Stimulated activated CD8-positive, alpha-beta memory T cell treated with anti-CD3 and anti-CD28 coated beads, Interleukin-15, amount 100 ng/mL, for 48 hours (primary cell): ENCODE measurements at places on chromosomes 1 and 21.

GRCh38 chr1:100539836-100540536 lies 2.0 kb downstream of the GPR88 start:
- DNase-seq: peak; percentile 4

GRCh38 chr21:32425628-32426027 lies 13.1 kb downstream of the EVA1C start:
- no peak for DNase-seq

GRCh38 chr1:59309795-59310548 lies 13.1 kb downstream of the FGGY start:
- no peak for DNase-seq

DNA sequence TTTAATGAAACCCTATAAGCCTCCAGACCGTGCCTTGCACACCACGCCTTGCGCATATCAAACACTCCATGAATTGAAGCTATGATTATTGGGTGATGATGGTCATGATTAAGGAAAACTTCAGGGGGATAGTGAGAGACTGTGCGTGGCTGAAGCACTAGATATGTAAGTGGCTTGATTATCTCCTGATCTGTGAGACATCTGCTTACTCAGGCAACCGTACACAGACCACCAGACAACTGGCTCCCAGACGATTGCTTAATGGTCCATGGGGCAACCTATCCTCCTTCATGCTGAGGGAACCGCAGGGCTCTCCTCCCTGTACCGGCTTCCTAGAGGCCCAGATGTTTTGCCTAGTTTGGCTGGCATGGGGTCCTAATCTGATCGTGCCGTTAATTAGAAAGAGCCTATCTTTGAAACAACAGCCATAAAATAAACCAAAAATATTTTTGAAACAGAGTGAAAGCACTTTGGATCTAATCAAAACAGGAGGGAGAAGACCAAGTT lies 51.6 kb downstream of the IRF2BP2 start:
- no peak for DNase-seq

DNA sequence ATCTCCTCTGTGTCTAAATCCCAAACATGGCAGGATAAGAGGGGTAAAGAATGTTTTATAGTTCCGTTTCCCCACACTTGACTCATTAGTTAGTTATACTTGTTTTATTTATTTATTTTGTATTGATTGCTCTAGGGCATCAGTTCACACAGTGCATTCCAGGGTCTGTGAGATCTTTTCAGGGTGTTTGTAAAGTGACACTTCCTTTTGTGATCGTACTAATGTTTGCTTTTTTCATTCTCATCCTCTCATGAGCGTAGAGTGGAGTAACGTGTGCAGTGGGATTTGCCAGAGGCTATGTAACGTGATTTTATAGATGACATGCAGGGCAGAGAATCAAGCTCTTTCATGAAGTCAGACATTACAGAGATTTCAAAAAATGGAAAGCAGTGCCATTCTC lies 103.2 kb downstream of the SCCPDH start:
- no peak for DNase-seq

- DNase-seq: peak; percentile 38
Observed at GRCh38 chr1:9198538-9199361, 35.8 kb upstream of the H6PD start.

GRCh38 chr1:51283979-51284378 lies 46.4 kb downstream of the TTC39A start:
- DNase-seq: no peak

DNA sequence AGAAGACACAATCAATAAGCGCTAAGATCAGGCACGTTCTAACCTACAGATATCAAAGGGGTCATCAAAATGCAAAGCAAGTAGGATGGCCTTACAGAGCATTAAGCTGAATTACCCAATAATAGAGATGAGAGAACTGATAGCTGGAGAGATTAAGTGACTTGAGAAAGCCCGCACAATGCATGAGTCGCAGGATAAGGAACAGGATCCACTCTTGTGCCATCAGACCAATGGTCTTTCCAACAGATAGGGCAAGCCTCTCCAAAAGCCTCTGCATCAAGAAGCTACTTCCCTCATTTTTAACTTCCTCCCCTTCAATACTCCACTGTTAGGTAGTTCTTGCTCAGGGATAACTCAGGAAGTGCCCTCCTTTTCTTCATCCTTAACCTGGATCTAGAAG lies 2.6 kb downstream of the CHML start:
- DNase-seq: no peak

DNA sequence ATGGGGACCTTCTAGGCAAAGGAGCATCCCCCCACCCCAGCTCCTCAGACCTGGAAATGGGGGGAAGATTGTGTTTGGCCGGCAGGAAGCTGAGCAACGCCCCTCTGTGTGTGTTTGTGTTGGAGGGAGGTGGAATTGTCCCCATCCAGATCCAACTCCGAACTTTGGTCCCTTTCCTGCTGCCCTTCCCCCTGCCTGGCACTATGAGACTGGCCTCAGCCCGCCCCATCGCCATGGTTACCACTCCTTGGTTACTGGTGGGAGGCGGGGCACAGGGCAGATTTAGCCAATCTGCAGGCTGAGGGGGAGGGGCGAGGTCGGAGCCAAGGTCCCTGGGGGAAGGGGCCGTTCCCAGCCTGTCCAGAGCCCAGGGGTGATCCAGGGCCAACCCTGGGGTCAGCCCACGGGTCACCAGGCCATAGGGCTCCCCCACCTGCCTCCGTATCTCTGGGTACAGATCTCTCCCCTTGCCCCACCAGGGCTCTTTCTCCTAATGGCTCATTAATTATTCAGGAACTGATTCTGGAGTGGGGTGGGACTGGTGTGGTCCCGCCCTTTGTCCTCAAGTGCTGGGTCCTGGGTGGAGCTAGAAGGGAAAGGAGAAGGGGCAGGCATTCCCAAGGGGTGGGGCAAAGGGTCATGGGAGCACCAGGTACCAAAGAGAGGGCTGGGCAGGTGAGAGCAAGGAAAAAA lies 15.2 kb downstream of the PTPRF start:
- DNase-seq: no peak

- no peak for DNase-seq
Observed at GRCh38 chr1:168148916-168149315, 12.2 kb upstream of the GPR161 start.

DNA sequence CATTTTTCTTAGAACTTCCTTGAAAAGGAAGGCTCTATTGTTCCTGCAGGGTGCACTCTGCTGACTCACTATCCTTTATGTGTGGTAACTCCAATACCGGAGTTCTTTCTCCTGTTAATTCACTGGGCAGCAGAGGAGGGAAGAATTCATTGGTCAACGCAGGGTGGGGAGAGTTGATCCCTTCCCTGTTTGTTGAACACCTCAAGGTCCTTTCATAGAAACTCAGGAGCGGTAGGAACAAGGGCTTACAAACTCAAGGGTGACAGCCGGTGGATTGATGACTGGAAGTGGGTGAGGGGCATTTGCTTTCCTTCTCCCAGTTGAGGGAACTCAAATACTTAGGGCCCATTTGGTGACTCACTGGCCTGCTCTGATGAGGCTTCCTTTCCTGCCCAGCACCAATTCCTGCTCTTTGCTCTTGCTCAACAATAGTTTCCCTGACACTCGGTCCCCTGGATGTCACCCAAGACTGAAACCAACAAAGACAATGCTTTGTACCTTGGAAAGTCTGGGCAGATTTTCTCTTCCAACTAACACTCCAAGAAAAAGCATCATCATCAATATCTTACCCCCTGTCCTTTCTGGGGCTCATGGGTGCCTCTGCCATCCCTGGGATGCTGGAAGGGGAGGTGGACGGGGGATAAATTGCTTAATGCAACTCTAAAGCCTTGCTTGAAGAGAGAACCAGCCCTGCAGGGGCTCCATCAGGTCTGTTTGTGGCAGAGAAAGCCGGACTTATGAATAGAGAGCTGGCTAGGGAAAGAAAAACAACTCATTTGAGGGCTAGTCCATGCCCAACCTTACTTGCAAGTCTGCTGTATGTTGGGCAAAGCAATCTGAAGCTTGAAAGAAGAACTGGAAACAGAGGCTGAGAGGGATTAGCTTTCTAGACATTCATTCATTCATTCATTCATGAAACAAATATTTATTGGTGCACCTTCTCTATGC lies 9.3 kb downstream of the SLC26A9 start:
- no peak for DNase-seq

DNA sequence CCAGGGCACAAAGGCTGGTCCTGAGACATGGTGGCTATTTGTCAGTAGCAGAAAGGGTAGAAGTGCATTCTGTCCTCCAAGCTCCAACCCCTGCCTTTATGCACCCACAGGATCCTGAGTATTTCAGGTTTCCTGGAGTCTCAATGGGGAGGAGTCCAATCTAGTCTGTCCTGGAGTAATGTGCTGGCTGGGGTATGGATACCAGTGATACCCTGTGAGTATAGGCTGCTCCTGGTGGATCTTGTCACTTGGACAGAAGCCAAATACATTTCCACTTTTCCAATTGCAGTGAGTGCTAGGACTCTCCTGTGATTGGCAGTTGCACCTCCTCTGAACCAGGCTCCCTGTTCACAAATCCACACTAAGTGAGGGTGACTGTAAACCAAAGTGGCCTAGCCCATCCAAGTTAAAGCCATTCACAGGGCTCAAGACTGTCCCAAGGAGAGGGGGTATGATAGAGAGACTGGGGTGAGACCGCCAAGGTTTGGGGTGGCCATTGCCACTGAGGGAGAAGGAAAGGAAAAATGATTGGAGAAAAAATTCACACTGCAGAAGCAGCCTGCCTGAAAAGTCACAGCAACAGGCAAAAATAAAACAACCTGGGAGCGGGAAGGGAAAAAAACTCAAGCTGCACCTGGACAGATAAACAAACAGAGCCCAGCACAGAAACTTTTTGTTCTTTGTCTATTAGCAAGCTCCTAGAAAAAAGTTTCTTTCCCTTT lies 163.4 kb upstream of the ETV3 start:
- no peak for DNase-seq

DNA sequence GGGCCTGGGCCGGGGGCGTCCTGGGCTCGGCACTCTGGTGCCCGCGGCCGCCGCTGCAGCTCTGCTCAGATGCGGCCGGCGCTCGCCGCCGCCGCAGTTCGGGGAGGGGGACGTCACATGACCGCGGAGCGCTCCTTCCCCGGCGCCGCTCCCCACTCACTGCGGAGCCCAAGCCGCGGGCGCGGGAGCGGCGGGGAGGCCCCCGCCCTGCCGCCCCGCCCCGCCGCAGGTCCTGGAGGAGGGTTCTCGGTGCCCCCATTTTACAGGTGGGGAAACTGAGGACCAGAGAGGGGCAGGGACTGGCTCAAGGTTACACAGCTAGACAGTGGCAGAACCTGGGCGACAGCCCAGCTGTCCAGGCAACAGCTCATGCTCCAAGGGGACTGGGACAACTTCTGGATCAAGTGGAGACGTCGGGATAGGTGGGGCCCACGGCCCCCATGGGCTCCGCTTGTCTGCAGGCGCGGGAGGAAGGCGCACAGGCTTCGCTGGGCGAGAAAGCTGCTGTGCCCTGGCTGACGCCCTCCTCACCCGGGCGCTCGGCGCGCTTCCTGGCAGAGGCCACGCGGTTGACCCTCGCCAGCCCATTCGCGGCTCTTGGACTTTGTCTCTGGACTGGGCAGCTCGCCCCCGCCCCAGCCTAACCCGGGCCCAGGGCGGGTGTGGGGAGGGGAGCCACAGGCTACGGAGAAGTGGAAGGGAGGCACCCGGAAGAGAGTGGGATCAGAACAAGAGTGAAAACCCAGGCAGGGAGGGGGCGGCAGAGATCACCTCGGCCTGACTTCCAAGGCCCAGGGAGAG lies at the start of gene RAP1GAP:
TSS of gene RAP1GAP (minus strand) at position 100 of the 801 bp plus-strand sequence. CDS start 49,325 bp downstream, outside the sequence.
- DNase-seq: no peak

- DNase-seq: no peak
Observed at GRCh38 chr1:5718831-5719632, 273.2 kb downstream of the NPHP4 start.

DNA sequence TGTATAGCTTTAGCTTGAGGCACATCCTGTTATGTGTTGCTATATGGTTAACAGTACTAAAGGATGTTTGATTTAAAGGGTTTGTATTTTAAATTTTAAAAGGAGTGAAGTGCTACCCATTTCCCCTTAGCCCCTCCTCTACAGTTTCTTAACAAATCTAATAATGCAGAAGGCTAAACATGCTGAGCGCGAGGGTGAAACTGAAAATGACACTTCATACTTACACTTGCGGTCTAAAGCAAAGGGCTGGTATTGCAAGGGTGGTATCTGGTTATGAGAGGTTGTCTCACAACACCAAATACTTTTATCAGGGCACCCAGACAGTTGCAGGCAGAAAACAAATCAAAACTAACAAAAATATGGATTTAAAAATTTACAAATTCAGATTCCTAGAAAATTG lies 172.3 kb downstream of the SIPA1L2 start:
- no peak for DNase-seq

GRCh38 chr1:246291127-246291526 lies 216.0 kb downstream of the SMYD3 start:
- DNase-seq: no peak

- no peak for DNase-seq
Observed at GRCh38 chr1:89528382-89528780, 3.8 kb downstream of the LRRC8B start.

- DNase-seq: no peak
Observed at GRCh38 chr1:4046836-4047461, 146.9 kb upstream of the C1orf174 start.

- DNase-seq: no peak
Observed at GRCh38 chr1:212930986-212931678, 19.2 kb upstream of the VASH2 start.

DNA sequence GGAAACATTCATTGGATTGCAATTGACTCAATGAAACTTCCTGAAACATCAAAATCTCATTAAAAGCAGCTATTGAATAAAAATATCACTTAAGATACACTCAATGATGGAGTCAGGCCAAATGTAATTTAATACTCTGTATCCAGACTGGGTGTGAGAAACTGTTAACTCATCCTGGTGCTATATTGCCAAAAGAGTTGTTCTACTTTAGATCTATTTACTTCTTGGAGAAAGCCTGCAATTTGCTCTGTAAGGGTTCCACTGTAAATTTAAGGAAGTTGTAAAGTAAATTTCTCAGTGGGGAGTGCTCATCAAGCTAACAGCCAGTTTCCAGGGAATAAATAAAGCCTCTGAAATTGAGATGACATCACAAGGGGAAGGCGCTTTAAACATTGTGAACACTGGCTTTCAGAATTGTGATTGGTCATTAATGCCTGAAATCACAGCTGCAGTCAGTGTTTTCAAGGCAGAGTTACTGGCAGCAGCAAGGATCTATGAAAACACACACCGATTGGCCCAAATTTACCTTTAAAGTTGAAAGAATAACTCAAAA lies 91.4 kb downstream of the OLFM3 start:
- no peak for DNase-seq

DNA sequence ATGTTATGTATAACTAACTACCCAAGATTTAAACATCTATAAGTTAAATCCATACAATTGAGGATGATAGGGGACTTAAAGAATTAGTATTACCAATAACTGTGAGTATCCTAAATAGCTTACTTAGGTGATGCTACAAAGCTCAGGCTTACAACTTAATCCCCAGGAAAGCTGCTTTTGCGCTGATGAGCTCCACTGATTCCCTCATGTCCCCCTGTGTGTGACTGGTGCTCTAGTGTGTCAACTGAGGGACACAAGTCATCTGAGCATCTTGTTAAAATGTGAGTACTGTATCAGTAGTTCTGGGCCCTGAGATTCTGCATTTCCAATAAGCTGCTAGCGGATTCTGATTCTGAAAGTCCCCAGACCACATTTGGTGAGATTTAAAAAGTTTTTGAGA lies 1458.8 kb downstream of the MRPL39 start:
- no peak for DNase-seq

- no peak for DNase-seq
Observed at GRCh38 chr1:229280921-229281320, 10.0 kb downstream of the RAB4A start.
